Gastrocnemius medialis (tissue), 4 donors: ENCODE measurements at places on chromosomes 6 and 20. TPM values are rescaled to one million over a fixed set of nuclear protein-coding genes. Genes with fewer than 3 reads are reported as not detected.

The SCRT2 gene
- not detected for total RNA-seq

The CEP57L1 gene
- total RNA-seq, result 29.7 TPM

The CCN6 gene
- not detected for total RNA-seq

DNA sequence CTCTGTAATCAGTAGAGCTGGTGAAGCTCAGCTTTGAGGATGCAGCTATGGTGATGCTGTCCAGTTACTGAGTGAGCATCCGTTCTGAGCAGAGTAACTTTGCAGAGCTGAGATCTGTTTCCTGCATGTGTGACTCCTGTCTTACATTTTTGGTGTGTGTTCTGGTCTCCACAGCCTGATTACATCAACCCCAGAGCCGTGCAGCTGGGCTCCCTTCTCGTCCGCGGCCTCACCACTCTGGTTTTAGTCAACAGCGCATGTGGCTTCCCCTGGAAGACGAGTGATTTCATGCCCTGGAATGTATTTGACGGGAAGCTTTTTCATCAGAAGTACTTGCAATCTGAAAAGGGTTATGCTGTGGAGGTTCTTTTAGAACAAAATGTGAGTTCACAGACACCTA, 81.6 kb downstream of the FAM120B start:
- no peak for DNase-seq

DNA sequence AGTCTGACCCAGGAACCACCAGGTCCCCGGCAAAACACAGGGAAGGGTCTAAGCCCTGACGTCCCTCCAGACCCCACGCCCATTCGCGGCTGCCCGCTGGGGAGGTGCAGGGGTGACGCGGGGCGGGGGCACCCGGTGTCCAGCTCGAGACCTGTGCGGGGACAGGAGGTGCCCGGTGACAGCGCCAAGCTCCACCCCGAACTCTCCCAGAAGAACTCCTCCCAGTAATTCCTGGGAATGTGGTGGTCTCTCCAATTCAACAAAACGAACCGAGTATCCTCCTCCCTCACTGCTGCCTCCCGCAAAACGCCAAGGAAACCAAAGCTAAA, 164.1 kb upstream of the PDE10A start:
- DNase-seq, result no peak

GRCh38 chr6:86070151-86070550, 427.5 kb upstream of the SYNCRIP start:
- DNase-seq, result no peak

GRCh38 chr6:138293428-138294395, 75.4 kb upstream of the PBOV1 start:
- DNase-seq, result no peak
